NCI-H1417 treated with DMSO at 0.1 percent for 48 hours (cell line): ENCODE measurements at places on chromosomes 13 and 19.

GRCh38 chr13:75299913-75300862 is 181.8 kb downstream of the TBC1D4 start:
- DNase-seq, result no peak

DNA sequence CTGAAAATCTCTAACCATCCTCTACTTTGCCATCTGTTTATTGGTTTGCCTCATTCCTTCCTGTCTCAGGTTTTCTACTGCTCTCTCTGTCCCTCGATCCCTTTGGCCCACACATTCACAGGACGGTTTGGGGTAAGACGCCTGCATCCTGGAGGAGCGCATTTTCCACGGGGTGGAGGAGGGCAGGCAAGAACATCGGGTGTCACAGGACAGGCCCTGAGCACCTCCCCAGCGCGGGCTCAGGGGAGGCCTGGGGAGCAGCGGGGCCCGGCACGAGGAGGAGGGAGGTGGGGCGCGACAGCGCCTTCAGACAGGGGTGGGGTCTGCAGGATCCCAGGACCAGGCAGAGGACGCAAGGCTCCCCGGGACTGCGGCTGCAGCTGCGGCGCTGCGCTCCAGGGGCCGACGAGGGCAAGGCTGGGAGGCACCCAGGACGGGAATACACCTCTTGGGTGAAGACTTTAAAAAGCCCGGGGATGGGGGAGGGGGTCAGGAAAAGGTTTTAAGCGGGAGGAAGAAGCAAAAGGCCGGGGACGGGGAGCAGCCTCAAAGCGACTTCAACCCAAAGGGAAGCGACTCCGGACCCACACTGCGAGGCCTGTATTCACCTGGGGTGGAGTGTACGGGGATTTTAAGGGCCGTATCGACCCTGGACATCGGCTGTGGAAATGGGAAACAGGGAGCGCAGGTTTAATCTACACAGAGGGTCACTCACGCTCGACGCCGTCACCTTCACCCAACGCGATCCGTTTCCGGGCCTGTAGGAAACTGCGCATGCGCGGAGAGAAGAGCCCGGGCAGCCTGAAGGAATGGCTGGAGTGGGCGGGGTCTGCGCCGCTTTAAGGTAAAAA is at the start of gene ZNF415:
Gene ZNF415, minus strand, starts transcription at position 770 of the 851 bp plus-strand sequence. CDS start 10,234 bp downstream, outside the sequence.
- DNase-seq, result no peak

GRCh38 chr13:27966641-27967202 is 2.4 kb downstream of the CDX2 start:
- no peak for DNase-seq

- DNase-seq, result no peak
Measured at GRCh38 chr13:80454245-80454644, 113.3 kb upstream of the SPRY2 start.

GRCh38 chr19:18211683-18212082 is 7.8 kb upstream of the RAB3A start:
- no peak for DNase-seq

DNA sequence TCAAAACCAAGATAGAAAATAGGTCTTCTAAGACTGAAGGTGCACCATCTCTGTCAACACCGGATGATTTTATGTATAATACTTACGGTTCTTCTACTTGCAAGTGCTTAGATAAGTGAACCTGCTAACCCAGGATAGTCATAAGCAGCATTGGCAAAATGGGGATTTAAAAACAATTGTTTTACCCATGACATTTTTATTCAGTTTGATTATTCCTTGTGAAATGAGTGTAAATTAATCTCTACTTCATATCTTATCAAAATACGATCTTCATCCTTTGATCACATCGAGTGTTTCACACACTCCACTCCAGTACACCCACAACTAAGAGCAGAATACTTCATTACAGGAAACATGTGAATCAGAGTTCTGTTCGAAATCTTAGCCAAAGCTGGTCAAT is 23.0 kb upstream of the MTRF1 start:
- no peak for DNase-seq

GRCh38 chr13:78770601-78771000 is 111.6 kb upstream of the OBI1 start:
- no peak for DNase-seq

DNA sequence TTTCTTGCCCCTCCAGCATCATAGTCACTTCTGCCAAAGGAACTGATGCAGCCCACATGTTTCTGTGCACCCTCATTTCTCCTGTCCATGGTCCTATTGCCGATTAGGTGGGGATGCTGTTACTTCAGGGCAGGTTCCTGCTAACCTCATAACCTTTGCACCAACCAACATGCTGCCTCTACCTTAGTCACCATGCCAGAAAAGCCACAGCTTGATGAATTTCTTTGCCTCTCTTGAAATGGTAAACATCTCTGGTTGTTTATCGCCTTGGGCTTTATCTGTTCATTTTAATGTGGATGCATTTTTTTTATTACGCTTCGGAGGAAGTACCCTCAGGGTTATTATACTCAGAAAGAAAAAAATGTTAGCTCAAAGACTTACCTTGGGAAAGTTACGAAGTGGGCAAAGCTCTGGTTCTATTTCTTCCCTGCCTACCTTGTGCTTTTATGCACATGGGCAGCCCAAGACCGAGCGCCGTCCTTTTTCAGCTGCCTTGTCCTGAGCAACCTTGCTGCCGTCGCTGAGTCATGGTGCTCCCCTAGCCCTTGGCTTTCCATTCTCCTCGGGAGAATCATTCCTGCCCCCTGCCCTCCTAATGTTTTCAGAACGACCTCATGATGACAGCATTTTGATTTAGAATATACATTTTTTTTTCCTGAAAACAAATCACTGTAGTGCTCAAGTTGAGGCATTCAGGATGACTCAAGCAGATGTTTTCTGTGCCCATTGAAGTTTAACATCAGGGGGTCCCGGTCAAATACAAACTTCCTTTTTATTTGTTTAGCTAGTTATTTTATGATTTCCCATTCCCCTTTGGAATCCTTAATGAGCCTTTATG is 280.0 kb downstream of the SHISA2 start:
- no peak for DNase-seq

GRCh38 chr19:29697523-29698261 is 17.4 kb downstream of the C19orf12 start:
- no peak for DNase-seq

DNA sequence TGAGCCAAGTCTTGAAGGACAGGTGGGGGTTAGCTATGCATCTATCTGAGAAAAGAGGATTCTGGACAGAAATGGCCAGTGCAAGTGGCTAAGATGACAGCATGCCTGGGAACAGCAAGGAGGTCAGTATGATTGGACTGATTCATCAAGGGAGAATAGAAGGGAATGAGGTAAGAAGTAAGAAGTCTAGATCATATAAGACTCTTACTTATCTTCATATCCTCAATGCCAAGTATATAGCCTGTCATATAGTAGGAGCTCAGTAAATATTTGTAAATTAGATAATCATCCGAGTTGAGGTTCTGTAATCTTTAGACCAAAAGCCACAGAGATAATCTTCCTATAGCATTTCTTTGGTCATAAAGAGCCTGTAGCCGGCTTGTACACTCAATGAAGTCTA is 103.3 kb upstream of the MLNR start:
- no peak for DNase-seq
